ENCODE measurements at places on chromosomes 2 and 18.
A peak's percentile ranks its signal among the peaks of the same experiment; 100 is the strongest.

- DNase-seq, result no peak
These were observed 101.8 kb upstream of the MAP2 start for GRCh38 chr2:209322041-209322440.

DNA sequence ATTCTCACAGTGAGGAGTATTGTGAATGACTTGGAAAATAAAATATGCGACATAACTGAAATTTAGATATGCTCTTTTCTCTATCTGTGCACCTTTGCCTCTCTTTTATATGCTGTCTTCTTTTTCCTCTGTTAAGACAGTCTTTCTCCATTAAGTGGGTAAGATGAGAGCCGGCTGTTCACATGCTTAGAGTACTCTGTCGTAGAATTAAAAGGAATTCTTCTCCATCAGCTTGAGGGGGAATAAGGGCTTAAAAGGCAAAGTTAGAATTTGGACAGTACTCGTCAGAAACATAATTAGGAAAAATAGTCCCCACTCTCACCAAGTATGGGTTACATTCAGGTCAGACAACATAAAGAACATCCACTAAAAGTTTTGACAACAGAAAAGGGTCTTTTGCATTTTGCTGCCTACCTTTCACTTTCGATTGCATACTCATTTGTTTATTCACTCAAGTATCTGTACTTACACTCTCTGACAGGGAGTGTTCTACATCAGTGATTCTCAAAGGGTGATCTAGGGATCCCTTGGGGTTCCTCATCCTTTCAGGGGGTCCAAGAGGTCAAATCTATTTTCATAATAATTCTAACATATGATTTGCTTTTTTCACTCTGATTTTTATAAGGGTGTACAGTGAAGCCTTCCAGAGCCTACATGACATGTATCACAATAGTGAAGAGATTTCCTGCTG, 48.0 kb downstream of the ARHGAP15 start:
- DNase-seq, result peak; percentile 37

DNA sequence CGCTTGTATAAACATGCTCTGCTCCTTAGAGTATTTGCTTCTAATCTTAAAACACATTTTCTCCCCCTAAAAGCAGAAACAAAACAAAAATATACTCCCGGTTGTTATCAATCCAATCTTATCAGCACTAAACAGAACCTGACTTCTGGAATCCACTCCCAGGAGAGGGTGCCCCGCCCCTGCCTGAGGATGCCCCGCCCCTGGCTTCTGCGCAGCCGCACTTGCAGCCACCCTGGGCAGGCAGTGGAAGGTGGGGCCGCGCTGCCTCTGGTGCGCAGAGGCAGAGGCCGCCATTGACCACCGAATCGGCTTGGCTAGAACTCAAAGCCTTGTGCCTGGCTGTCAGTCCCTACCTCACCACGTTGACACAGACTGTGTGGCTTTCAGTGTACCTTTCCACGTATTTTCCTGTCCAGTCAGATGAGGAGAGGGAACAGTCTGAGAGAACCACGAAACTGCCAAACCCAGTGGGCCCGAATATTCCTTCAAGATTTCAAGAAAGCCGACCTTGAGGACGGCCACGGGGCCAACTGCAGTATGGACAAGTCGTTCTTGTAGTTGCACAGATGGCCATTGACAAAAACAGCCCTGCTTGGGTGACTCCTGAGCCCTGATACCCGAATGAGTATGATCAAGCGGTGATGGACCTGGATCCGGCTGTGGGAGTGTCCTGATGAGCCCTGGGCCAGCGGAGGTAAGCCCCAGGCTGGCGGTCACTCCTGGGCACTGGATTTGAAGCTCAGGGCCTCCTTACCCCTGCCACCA, 46.2 kb upstream of the ARHGAP28 start:
- no peak for DNase-seq

GRCh38 chr18:45378933-45379332, 236.3 kb upstream of the SLC14A2 start:
- no peak for DNase-seq

GRCh38 chr2:144950899-144951560, 431.1 kb upstream of the ZEB2 start:
- DNase-seq, result no peak

GRCh38 chr2:77104554-77104953, 417.6 kb downstream of the LRRTM4 start:
- no peak for DNase-seq

DNA sequence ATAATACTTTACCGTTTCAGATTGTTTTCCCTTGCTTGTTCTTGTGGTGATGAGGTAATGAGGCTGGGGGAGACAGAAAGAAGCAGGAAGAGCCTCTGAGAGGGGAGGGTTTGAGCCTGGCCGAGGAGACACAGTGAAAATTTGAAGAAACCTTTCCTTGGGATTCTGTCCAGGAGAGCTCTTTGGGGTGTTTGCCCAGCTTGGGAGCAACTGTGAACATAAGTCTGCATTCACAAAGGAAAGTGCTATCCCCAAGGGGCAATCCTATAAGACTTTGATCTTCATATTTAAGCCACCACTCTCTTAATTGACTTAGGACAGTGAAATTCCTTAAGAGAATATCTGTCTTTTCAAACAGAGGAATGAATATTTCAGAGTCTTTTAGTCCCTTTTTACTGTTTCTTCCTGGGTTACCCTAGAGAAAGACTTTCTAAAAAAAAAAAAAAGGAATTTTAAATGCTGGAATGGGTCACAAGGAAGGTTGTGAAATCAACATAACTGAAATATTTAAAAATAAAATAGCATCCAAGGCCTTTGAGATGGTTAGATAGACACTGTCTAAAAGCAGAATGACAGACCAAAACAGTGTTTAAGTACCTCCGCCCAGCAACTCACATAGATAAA, 52.5 kb upstream of the STAM2 start:
- DNase-seq, result no peak

- peak; percentile 60 for DNase-seq
These were observed 85.0 kb downstream of the WDSUB1 start for GRCh38 chr2:159201360-159202063.

GRCh38 chr2:121335294-121336290, 50.6 kb upstream of the TFCP2L1 start:
- no peak for DNase-seq

DNA sequence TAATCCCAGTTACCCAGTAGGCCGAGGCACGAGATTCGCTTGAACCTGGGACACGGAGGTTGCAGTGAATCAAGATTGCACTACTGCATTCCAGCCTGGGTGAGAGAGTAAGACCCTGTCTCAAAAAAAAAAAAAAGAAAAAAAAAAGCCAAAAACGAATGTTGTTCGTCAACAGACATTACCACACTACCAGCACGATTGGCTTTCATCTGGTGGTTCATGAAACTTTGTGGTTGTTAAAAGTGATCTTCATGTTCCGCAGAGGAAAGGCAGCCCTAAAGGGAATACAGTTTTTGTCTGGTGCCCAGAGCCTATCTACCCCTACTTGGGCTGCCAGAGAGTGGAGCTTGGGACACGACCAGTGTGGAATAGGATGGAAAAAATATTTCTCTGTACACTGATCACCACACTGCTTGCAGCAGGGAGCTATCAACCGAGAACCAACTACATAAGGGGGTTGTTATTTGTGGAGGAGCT, 13.6 kb upstream of the CXCR4 start:
- peak; percentile 83 for DNase-seq

- no peak for DNase-seq
These were observed 16.2 kb upstream of the TMEM178A start for GRCh38 chr2:39649511-39649910.

- DNase-seq, result peak; percentile 18
These were observed 32.0 kb downstream of the CTAGE1 start for GRCh38 chr18:22385718-22386117.

- DNase-seq, result no peak
These were observed 142.7 kb downstream of the CD226 start for GRCh38 chr18:69804776-69805501.

DNA sequence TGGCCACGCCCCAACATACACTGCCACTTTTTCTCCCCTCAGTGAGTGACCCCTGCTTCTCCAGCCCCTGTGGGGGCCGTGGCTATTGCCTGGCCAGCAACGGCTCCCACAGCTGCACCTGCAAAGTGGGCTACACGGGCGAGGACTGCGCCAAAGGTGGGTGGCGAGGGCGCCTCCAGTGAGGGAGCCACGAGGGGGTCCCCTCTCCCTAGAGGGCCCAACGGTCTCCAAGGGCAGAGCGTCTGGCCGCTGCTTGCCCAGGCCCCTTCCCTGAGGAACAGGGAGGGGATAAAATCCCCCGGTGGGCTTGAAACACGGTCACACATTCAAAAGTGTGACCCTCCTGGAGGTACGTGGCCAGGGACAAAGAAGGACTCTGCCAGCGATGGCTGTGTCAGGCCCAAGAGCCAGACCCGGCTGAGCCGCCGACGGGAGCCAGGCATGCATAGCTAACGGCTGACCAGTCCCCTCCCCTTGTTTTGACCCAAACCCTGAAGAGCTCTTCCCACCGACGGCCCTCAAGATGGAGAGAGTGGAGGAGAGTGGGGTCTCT, 37.2 kb downstream of the MTERF4 start:
- no peak for DNase-seq

GRCh38 chr2:196330645-196331044, 159.3 kb upstream of the STK17B start:
- DNase-seq, result no peak

DNA sequence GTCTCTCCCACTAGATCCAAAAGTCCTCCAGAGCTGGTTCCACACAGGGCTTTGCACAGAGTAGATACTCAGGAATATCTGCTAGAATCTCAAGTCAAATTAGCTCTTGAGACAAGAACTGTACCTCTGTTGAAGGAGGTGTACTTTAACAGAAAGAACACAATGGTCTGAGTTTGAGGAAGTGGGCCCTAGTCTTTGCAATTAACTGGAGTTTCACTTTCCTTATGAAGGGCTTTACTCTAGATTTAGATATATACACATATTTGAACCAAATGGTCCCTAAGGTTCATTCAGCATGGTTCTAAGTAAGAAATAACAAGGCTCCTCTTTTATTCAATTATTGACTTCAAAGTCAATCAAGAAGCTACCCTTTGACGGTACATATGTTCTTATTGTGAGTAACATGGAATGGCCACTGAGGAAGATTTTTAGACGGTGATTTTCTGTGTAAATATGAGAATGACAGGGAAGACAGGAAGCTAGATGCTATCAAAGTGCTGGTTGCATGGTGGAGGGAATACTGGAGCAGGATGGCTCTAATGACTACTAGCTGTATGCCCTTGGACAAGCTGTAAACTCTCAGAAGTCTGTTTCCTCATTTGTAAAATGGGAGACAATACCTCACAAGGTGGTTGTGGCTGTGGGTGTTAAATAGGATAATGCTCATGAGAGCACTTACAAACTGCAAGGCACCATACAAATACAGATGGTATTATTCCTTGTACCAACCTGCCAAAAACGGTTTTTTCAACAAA, 73.5 kb upstream of the SERTAD2 start:
- peak; percentile 47 for DNase-seq

DNA sequence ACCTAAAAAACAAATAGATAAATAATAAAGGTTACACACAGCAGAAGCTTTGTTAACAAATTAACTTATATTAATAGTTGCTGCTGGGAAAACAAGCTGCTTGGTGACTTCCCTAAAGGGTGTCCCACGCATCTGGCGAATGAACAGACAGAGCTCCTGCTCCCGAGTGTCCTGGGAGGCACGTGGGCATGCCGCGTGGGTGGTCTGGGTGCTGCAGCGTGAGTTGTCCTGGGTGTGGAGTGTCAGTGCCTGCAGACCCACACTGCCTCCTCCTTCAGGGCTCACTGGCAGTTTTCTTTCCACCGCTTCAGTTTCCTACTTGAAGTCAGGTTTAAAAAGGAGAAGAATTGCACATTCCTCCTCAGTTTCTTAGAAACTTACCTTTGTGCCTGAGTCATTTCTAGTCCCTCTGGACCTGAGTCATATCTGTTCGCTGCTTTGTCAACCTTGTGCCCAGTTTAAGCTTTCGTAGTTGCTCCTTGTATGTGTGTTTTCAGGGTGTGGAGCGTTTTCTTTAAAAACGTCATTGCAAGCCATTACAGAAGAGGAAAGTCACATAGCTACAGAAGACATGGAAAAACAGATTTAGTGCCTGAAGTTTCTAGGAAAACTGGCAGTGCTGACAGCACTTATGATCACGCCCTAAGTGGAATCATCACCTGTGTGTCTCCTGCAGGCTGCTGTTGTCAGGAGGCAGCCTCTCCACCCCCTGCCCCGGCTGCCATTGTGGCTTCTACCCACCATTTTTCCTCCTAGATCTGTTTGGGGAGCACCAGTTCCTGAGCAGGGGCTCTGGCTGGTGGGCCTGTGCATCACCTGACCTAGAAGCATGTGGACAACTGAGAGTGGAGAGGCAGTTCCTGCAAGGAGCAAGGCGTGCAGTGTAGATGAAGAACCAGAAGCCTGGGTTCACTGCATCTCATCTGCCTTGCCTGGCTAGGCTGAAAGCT, 24.5 kb downstream of the IMPA2 start:
- DNase-seq, result no peak

GRCh38 chr2:105969552-105969951, 224.5 kb downstream of the UXS1 start:
- DNase-seq, result no peak

GRCh38 chr18:49678440-49678839, 116.6 kb downstream of the LIPG start:
- DNase-seq, result no peak

GRCh38 chr2:123688231-123688940, 336.7 kb upstream of the CNTNAP5 start:
- no peak for DNase-seq

DNA sequence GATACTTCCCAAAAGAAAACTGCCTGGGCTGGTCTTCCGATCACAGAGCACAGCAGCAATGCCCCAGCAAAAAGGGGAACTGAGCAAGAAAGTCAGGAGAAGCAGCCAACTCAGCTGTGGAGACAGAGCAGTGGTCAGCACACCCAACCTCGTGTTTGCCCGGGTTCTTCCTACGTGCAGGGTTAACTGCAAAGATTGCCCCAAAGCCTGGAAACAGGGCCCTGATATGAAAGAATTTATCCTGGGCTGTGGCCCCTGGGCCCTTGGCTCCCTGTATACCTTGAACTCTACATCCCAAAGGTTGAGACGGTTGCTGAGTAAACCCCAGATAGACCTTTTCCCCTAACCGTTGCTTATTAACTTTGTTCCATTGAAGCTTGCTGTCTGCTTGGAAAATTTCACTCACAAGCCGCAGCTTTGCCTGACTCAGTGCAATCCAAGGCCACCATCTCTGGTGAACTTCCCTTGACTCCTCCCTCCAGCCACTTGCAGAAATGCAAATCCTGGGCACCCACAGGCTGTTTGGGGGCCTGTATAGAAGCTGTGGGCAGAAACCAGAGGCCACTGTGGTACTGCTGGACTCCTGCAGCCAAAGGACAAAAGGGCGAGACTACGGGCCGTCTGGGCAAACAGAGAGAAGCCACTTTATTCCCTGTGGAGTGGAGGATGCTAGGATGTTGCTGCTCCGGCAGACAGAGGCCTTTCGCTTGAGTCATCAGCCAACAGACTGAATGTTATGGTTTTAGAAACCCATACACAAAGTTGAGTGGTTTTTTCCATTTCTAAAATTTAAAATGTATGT, 18.2 kb downstream of the NRP2 start:
- no peak for DNase-seq

DNA sequence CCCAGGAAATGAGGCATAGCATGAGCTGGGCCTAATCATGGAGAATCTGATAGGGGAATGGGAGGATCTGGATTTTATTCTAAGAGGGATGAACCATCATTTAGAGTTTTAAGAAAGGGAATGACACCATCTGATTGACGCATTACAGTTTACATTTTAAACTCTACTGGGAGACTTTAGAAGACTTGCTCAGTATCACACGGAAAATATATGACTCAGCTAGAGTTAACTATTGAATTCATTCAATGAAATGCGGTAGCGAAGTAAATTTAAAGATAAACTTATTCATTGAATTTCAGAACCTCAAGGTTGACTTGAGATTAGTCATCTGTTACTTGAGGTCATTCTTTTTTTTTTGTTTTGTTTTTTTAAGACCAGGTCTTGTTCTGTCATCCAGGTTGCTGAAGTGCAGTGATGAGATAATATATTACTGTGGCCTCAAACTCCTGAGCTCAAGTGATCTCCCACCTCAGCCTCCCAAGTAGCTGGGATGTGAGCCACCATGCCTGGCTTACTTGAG, 25.0 kb downstream of the MC4R start:
- DNase-seq, result no peak
